ENCODE measurements at places on chromosomes 13 and 19.

- no peak for DNase-seq
These were observed 116.2 kb upstream of the FNDC3A start for GRCh38 chr13:48859272-48860105.

GRCh38 chr13:42041684-42042035 lies 6.8 kb upstream of the DGKH start:
- peak; percentile 65 for DNase-seq

DNA sequence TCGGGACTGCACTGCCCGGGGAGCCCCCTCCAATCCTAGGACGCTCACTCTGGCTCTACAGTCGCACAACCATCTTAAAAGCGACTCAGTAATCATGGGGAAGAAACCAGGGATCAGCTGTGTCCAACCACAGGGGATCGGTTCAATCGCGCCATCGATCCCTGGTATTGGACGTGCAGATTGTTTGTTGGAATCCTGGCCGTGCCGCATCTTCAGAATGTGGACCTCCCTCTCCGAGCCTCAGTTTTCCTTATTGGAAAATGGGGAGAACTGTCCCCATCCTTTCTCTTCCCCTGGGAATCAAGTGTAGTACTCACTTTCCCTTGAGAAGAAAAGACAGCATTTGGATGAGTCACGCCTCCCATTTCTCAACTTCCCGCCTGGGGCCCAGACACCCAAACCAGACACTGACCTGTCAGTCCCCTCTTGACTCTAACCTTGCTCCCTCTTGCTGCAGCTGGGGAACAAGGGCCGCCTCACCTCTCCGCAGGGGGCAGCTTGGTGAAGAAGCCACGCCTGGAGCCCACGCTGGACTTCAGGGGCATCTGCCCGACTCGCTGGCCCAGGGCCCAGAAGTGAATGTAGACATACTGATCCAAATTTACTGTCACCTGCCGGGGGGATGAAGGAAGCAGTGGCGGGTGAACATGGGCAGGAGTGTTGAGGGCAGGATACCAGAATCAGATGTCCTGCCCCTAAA lies 17.6 kb downstream of the EMP3 start:
- DNase-seq = peak; percentile 80

DNA sequence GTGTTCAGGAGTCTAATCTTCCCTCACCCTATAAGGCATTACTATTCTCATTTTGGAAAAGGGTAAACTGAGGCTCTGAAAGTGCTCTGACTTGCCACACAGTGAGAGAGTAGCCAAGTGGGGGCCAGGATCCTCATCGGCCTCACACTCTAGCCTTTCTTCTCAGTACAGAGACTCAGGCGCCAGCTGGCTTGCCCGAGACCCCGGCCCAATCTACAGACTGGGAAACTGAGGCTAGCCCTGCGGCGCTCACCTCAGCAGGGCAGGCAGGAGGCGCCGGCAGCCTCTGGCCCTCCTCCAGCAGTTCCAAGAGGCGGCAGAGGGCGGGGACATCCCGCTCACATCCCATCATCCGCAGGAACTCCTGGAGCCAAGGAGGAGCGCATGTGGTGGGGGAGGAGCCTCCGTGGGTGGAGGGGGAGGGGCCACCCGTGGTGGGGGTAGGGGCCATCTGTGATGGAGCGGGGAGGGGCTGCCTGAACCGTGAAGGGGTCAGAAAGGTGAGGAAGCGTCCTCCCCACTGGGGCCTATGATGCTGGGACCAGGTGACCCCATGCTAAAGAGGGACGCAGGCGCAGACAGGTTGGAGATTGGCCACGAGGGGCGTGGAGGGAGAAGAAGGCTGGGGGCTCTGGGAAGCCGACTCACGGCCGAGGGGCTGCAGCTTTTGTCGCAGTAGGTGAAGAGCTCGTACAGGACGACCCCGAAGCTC lies 8.7 kb upstream of the INSL3 start:
- DNase-seq = no peak

GRCh38 chr13:71610876-71611275 lies 256.1 kb downstream of the DACH1 start:
- no peak for DNase-seq
